Activated gamma-delta T cell (primary cell): ENCODE measurements at places on chromosomes 6 and 20.

- no peak for DNase-seq
These were observed 118.8 kb upstream of the FAM184A start for GRCh38 chr6:119197271-119197670.

DNA sequence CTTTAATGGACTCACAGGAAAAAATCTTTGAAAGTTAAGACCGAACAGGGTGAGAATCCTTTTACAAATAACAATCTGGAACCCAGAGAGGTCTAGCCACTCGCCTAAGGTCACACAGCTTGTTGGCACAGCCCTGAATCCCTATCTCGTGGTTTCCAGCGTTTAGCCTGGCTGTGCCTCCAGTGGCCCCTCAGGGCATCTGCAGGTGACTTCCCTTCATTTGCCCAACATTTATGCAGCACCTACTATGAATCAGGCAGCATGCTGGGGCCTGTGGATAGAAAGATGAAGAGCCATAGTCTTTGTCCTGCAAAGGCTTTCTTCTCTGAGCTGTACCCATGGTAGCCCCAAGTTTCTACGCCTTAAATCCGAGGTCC, 2.6 kb upstream of the NR2E1 start:
- DNase-seq: no peak

DNA sequence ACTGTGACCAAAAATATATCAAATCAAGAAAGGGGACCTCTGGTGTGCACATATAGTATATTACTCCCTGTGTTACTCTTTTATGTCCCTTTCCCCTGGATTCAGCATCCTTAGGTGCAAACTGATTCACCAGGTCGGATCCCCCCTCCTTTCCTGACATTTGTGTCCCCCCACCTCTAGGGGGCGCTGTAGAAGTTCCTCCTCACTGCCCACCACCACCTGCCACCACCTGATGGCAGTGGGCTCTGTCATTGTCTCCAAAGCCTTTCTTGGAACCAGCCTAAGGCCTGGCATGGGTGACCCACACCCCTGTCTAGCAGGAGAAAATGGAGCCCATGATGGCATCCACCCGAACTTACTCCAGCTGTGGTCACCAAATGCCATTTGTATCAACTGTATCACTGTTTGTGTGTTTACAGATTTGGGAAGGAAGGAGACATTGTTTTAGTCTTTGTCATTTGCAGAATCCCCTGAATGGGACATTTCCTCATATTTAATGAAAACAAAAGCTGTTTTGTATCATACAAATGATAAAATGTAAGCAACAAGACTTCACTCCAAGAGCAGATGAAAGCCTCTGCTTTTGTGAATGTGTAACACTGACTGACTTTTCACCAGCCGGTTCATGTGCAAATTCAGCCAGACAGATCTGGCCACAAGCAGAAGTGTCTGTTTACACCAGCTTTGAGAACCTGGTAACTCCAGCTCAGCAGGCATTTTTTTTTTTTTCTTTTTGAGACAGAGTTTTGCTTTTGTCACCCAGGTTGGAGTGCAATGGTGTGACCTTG, 66.2 kb downstream of the ARMC2 start:
- DNase-seq: no peak

- DNase-seq: no peak
These were observed 138.6 kb downstream of the AHI1 start for GRCh38 chr6:135358985-135359384.
